Naive B cell (primary cell): ENCODE measurements at places on chromosomes 11 and 22. TPM values are rescaled to one million over a fixed set of nuclear protein-coding genes. Genes with fewer than 3 reads are reported as not detected.

DNA sequence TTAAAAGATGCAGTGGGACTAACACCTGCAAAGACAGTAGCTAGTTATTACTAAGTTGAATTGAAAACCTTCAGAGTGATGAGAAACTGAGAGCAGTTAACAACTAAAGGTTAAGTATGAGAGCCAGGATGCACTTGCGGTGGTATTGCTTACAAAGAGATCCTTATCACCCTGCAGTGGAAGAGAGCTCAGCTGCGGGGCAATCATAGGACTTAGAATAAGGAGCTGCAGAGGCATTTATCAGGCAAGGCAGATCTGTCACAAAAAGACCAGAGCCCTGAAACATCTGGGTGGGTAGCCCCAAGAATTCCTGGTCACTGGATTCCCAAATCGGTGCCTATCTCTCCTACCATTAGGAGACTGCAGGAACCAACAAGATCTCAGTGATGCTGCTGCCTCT lies 34.3 kb upstream of the CFAP300 start:
- no peak for DNase-seq

DNA sequence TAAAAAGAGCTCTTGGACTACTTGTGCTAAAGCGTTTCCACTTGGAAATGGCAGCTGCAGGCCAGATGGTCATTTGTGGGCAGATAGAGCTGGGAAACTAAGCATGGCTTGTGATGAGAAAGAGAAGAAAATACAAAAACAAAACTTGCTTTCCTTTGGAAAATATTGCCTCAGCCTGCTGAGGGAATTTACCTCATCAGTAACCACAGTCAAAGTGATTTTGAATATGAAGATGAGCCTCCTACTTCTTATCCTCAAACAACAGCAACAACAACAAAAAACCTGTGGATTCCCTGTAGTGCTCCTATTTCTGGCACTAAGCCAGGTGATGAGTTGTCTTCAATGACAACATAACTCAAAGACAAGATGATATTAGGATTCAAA lies 62.7 kb upstream of the FIBIN start:
- DNase-seq = no peak

DNA sequence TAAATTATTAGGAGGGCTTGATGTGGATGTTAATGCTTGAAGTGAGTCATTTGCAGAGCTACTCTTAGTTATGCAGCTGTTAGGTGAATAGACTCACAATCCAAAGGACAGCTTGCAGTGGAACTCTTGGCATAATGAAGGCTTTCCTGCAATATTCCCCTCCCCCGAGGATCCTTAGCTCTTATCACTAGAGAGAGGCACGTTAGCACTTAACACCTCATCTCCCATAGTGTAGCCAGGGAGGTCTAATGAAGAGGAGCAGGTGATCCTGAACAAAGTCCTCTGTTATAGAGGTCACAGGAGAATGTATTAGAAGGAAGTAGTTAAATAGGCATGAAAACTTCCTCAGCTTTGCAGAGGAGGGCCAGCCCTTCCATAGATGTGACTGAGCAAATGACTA lies 919.2 kb upstream of the FAT3 start:
- DNase-seq = no peak

GRCh38 chr22:34784056-34784455 lies 281.9 kb upstream of the ISX start:
- no peak for DNase-seq

GRCh38 chr11:92340839-92341238 lies 116.2 kb downstream of the FAT3 start:
- no peak for DNase-seq

- no peak for DNase-seq
These were observed 219.7 kb downstream of the BARX2 start for GRCh38 chr11:129595038-129595962.

DNA sequence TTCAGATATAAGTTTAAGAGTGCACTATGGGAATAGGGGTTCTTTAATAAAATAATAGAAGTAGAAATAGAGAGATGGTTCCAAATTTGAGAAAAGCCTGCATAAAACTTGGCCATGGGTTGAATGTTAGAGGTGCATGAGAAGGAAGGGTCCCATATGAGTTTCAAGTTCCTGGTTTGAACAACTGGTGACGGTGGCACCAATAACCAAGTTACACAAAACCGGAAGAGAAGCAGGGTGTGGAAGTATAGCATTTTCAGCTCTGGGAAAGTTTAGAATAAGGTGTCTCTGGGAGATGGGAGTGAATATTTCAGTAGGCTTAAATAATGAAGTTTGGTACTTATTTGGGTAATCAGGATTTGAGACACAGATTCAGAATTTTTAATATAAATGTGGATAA lies 2.4 kb downstream of the CASP1 start:
- DNase-seq = no peak

DNA sequence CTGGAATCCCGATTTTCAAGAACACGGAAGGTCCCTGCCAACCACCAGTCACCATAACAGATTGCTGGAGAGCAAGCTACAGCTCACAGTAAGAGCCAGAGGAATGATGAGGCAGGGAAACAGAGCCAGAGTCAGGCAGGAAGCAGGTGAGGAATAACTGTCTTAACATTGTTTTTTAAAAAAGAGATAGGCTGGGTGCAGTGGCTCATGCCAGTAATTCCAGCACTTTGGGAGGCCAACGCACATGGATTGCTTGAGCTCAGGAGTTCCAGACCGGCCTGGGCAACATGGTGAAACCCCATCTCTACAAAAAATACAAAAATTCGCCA lies 13.5 kb upstream of the CASTOR1 start:
- no peak for DNase-seq

GRCh38 chr11:28259177-28259843 lies 151.1 kb downstream of the METTL15 start:
- no peak for DNase-seq

DNA sequence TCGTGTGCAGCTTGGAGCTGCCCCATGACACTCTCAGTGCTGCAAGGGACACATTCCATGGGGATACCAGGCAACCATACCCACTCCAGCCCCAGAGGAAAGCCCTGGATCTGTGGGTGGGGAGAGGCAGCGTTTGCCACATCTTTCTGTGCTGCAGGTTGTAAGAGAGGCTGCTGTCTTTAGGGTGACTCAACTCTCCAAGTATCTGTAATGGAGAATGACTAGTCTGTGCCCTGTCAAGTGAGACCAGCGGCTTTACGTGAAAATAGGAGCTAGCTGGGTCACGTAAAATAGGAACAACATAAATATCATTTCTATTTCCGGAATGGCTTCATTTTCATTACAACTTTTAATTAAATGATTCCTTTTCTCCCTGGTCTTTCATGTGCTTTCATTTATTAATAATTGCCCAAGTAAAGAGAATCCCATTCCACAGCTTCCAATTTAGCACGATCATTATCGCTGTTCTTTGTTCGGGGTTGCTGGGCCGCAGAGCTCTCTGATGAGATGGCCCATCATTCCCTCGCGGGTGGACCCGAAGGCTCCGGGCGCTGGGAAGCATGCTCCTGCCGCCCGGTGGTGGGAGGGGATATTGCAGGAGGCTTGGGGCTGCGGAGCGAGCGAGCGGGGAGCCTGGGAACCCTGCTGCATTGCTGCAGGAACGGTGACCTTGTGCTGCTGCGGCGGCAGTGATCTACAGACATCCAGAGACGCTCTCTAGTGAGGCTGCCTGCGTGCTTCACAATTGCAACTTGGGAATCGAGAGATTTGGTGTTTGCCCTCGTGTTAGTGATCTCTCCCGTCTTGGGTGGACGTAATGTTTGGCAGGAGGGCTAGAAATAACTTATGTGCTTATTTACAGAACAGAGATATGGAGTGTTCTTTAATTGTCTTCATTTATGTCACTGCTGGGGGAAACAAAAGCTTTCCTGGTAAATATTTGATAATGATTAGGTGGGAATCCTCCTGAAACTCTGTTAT lies 10.6 kb downstream of the SLC6A5 start:
- no peak for DNase-seq

DNA sequence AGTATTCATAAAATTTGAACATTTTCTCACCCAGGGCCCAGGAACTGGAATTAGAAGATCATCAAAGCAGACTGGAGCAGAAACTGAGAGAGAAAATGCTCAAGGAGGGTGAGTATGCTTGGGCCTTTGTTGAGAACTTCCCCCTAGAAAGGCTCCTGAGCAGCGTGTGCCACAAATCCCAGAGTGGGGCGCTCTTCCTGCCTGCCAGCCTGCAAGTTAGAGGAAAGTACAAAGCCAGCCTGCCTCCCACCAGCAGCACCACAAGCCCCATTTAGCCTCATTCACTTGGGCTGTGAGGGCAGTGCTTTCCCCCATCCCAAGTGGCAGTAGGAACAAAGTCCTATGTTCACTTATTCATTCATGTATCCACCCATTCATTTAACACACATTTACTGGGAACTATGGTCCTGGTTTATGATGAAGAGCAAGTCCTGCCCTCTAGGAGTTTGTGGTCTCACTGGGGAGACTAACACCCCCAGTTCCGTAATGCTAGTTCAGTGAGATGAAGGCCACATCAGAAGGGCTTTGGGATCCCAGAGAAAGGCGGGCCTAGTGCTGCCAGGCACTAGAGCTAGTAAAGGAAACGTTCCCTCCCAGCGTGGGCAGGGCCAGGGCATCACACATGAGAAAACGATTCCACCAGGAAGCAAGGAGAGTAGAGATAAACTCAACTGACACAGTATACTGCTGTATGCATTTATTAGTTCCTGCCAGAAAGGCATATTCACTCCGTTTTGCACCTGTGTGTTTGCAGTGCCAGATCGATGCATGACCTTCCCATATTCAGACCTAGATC lies 22.4 kb upstream of the PARVA start:
- DNase-seq = no peak

GRCh38 chr11:119424276-119424675 lies 1.3 kb upstream of the THY1 start:
- no peak for DNase-seq

DNA sequence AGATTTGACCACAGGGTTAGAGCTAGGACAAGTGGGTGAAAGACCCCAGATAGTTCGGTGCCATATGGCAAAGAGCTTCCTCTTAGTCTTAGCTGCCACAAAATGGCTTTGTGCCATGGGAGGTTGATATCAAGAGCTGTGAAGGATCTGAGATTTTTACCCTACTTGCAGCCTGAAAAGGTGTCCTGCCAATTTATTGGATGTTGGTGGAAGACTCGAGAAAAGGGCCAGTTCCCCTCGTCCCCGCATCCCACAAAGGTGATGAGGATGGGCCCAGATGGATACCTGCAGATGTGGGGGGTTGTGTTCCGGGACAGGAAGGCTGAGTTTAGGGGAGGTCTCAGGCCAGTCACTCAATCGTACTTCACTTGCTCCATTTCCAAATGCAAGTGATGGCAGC lies 27.2 kb downstream of the YDJC start:
- no peak for DNase-seq

GRCh38 chr11:105524286-105524685 lies 85.6 kb upstream of the GRIA4 start:
- DNase-seq = no peak

- no peak for DNase-seq
These were observed 7.0 kb downstream of the UNC93B1 start for GRCh38 chr11:67996622-67997474.

- no peak for DNase-seq
These were observed 10.7 kb downstream of the RHOG start for GRCh38 chr11:3830088-3830487.

DNA sequence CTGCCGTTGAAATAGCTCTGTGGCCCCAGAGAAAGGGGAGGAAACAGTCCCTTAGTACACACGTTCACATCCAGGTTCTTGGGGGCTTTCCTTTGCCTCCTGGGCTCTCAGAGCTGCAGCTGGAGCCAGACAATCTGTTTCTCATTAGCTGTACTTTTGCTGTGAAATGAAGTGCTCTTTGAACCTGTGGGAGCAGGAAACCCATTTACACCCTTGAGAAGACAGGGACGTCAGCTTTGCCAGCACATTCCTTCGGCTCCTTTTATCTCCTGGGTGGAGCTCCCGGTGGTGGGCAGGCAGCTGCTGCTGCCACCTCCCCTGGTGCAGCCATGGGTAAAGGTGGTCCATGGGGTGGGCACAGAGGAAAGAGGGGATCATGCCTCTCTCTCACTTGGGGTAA lies 80.6 kb upstream of the TIMP3 start:
- DNase-seq = no peak

DNA sequence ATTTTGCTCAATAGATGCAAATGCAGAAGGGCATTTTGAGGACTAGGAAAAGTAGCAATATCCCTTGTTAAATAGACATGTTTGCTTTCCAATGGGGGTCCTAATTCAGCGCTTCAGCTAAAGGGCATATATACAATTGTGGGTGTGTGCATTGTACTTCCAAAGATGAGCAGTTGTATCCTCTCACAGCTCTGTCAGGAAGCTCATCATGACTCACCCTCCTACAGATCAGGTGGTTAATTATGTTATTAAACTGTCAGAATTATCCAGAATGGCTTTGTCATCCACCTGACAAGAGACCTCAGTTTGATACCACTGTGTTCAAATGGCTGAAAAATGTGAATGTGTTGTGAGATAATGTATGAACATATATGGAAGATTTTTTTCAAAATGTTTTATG lies 252.2 kb upstream of the MTNR1B start:
- DNase-seq = no peak

DNA sequence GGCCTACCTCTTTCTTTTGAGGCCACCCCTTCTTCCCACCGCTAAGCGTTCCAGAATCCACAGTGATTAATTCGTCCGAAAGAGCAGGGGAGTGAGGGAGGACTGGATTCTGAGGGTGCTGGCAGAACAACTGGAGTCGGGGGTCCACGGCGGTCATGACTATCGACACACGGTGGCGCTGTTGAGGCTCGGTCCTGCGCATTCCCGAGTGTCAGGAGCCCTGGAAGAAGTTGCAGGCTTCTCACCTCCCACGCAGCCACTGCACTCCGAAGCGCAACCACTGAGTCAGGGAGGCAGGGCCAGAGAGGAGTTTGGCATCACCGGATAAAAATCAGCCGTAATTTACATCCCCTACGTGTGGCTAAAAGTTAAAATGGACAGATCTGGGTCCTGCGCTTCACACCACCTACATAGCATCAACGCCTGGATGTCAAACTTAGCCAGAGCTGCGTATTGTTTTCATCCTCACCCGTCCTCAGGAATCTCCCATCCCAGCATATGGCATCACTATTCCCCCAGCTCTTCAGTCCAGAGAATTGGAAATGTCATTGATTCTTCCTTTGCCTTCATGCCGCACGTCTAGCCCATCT lies 10.7 kb upstream of the CTSF start:
- peak; percentile 68 for DNase-seq

Gene SLC22A8
- not detected for polyA plus RNA-seq

Gene NCR3LG1
- polyA plus RNA-seq = not detected

Gene MAPK8IP2
- not detected for polyA plus RNA-seq

Gene PIH1D2
- polyA plus RNA-seq = not detected

Gene C22orf42
- polyA plus RNA-seq = not detected

Gene SHISAL1
- not detected for polyA plus RNA-seq

Gene MCM5
- 73.2 TPM for polyA plus RNA-seq

Gene GPR83
- not detected for polyA plus RNA-seq
